Sigmoid colon (tissue), 7 donors: ENCODE measurements at places on chromosomes 11 and 22. TPM values are rescaled to one million over a fixed set of nuclear protein-coding genes. Genes with fewer than 3 reads are reported as not detected.
A peak's percentile ranks its signal among the peaks of the same experiment; 100 is the strongest.

DNA sequence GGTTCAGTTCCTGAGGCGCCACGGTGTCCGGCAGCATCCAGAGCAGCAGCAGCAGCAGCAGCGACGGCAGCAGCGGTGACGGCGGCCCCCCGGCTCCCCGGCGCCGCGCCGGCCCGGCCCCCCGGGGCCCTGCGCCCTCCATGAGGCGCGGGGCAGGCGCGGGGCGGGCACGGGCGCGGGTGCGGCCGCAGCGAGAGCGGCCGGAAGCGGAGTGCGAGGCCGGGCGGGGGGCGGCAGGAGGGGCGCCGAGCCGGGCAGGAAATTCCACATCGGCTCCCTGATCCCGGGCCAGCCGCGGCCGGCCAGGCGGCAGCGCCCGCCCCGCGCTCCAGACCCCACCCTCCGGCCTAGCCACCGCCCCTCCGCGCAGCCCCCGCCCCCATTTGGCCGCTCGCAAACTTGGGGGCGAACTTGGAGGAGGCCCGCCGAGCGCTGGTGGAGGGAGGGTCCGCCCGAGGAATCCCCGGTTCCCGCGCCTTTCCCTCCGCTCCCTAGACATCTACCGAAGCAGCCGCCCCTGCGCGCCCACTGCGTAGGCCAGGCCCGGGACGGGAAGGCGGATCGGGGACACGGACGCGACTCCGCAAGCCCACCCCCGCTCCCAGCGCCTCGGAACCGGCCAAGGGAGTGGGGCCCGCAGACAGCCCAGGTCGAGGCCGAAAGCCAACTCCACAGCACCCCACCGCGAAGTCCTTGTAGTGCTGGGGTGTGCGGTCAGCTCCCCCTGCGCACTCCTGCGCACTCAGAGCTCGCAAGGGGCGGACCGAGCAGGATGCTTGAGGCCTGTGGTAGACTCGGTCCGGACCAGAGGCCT lies at the start of gene SCARF2:
Gene SCARF2, minus strand, starts transcription at position 213 of the 814 bp plus-strand sequence. Its CDS starts 71 bp downstream, at position 142.
- peak; percentile 84 for DNase-seq
- peak within 1 kb of the TSS; percentile 91 for H3K27ac ChIP-seq
- peaks cover 21% of the 10 kb centered on the region for H3K27me3 ChIP-seq
- H3K36me3 ChIP-seq = peaks cover 12% of the 10 kb centered on the region
- peaks cover 33% of the 10 kb centered on the region for H3K4me1 ChIP-seq

DNA sequence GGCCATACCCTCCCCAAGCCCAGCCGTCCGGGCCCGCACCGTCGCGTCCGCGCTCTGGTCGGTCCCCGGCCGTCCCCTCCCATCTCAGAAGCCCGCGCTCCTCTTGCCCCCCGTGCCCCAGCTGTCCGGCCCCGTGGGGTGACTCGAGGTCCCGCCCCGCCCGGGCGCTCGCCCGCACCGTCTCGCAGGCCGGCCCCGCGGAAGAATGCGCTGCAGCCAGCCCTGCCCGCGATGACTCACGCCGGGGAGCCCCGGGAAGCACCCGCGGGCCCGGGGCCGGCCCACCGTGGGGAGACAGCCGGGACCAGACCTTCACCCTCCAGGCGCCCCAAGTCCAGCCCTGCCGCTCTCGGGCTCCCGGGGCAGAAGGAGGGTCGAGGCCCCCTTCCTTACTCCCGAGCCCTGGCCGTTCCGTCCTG lies 320 bp upstream of the PHLDA2 start:
- no peaks in the 10 kb centered on the region for H3K36me3 ChIP-seq
- peak; percentile 72 for DNase-seq
- H3K4me3 ChIP-seq = peak overlapping the region; percentile 53
- no peaks in the 10 kb centered on the region for H3K4me1 ChIP-seq

DNA sequence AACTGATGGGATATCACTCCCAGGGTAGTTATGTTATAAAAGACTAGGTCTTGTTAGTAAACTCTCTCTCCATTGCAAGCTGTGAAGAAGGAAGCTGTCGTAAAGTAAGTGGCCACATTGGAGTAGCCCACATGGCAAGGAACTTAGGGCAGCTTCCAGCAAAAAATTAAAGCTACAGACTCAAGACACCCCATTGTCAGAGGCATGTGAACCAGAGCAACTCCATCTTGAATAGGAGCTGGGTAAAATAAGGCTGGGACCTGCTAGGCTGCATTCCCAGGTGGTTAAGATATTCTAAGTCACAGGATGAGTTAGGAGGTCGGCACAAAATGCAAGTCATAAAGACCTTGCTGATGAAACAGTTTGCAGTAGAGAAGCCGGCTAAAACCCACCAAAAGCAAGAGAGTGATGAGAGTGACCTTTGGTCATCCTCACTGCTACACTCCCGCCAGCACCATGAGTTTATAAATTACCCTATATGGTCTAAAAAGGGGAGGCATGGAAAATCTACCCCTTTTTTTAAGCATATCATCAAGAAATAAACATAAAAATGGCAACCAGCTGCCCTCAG lies 23.9 kb downstream of the CCKBR start:
- no peaks in the 10 kb centered on the region for H3K4me1 ChIP-seq
- no peak for DNase-seq
- no peaks in the 10 kb centered on the region for H3K27me3 ChIP-seq
- H3K27ac ChIP-seq = no peak overlapping the region
- H3K4me3 ChIP-seq = no peak overlapping the region

GRCh38 chr11:21144531-21144930 lies 475.1 kb downstream of the NELL1 start:
- no peak for DNase-seq
- no peak overlapping the region for H3K4me3 ChIP-seq
- H3K36me3 ChIP-seq = no peaks in the 10 kb centered on the region
- H3K27ac ChIP-seq = no peak overlapping the region

GRCh38 chr11:21612326-21612725 lies 580.6 kb upstream of the ANO5 start:
- no peaks in the 10 kb centered on the region for H3K4me1 ChIP-seq
- no peaks in the 10 kb centered on the region for H3K36me3 ChIP-seq
- H3K4me3 ChIP-seq = no peak overlapping the region
- H3K27me3 ChIP-seq = no peaks in the 10 kb centered on the region
- no peak overlapping the region for H3K27ac ChIP-seq
- DNase-seq = no peak

DNA sequence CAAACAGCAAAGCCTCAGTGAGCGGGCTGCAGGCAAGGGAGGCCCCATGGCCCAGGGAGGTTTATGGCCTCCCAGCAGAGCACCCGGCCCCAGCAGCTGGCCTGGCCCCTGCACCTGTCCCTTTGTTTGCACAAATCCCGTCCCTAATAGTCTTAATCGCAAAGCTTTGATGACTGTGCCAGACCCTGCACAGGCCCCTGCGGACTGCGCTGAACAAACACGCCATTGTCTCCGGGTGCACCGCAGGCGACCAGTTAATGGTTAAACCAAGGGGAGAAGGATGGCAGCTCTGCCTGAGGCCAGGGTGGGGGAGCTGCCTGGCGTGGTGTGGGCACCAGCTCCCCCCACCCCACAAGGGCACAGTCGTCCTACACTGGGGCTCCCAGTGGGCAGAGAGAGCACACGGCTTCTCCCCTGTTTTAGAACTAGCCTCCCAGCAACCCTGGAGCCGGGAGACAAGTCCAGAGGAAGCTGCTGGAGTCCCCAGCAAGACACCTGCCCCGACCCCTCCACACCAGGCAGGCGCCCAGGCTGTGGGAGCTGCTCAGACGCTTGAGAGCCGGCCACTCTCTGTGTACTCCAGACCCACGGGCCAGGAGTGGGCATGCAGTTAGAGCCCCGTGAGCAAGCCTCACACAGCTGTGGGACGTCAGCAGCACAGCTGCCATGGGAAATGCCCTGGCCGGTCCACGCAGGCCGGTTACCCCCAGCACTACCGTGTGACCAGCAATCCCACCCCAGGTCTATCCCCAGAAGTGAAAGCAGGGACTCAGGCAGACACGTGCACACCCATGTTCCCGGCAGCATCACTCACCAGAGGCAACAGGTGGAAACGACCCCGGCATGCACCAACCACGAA lies 39.7 kb upstream of the TH start:
- H3K4me3 ChIP-seq = no peak overlapping the region
- H3K4me1 ChIP-seq = no peaks in the 10 kb centered on the region
- peak; percentile 52 for DNase-seq
- no peaks in the 10 kb centered on the region for H3K36me3 ChIP-seq
- H3K27ac ChIP-seq = no peak overlapping the region

Gene RAB36
- polyA plus RNA-seq = 0.23 TPM

Gene ELF5
- polyA plus RNA-seq = not detected

Gene ARHGAP42
- polyA plus RNA-seq = 6.1 TPM
